ENCODE measurements at places on chromosomes 11 and 22.

GRCh38 chr11:83039566-83039965, 32.1 kb downstream of the RAB30 start:
- H3K27ac ChIP-seq = no peak overlapping the region
- H3K27me3 ChIP-seq = no peaks in the 10 kb centered on the region
- DNase-seq = no peak
- no peak overlapping the region for H3K4me3 ChIP-seq
- H3K36me3 ChIP-seq = no peaks in the 10 kb centered on the region

DNA sequence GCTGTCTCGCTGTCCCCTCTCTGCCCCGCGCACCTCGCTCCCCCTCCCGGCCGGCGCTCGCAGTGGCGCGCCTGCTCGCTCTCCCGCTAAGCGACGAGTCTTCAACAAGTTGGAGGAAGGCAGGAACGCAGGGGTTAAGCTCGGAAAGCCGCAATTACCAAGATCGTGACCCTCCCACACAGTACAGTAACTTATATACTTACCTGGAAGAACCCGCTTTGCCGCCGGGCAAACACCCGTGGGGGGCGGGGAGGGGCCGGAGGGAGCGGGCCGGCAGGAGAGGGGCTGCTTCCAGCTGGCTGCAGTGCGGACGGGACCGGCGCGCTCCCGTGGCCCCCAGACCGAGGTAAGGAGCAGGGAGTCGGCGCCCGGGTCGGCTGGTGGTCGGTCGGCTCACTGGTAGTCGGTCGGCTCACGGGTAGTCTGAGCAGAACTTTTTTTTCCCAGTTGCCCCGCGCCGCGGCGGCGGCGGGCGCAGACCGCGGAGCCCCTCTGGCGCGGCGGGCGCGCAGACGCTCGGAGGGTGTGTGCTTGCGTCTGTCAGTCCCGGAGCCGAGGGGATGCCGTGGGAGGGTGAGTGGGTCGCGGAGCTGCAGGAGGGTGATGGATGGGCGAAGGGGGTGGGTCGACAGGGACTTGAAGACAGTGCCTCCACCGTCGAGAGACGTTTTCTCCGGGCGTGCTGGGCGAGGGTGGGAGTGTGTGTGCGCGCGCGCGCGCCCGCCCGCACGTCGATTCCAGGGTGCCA, 101.2 kb upstream of the HSD17B12 start:
- no peaks in the 10 kb centered on the region for H3K4me1 ChIP-seq
- H3K36me3 ChIP-seq = no peaks in the 10 kb centered on the region
- H3K27ac ChIP-seq = no peak overlapping the region
- DNase-seq = no peak
- H3K27me3 ChIP-seq = peaks cover 3% of the 10 kb centered on the region

- no peaks in the 10 kb centered on the region for H3K27me3 ChIP-seq
- H3K27ac ChIP-seq = no peak overlapping the region
- no peaks in the 10 kb centered on the region for H3K36me3 ChIP-seq
Observed at GRCh38 chr11:134800826-134801225, 388.8 kb upstream of the B3GAT1 start.

- no peak for DNase-seq
- no peaks in the 10 kb centered on the region for H3K27me3 ChIP-seq
- H3K27ac ChIP-seq = no peak overlapping the region
- no peaks in the 10 kb centered on the region for H3K4me1 ChIP-seq
- no peaks in the 10 kb centered on the region for H3K36me3 ChIP-seq
Observed at GRCh38 chr11:68954836-68955606, 25.8 kb downstream of the MRGPRD start.

- no peak overlapping the region for H3K27ac ChIP-seq
- no peak for DNase-seq
Observed at GRCh38 chr11:13958641-13959400, 3.7 kb upstream of the SPON1 start.

DNA sequence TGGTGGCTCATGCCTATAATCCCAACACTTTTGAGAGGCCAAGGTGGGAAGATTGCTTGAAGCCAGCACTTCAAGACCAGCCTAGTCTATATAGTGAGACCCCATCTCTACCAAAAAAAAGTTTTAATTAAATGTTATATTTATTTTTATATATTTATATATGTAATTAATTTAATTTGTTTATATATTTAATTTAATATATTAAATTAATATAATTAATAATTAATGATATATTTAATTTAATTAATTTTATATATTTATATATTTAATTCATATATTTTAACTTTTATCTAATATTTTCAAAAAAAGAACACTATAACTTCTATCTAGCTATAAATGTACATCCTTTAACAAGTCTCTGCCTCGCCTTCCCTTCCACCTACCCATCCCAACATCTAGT, 104.8 kb downstream of the PAX6 start:
- no peaks in the 10 kb centered on the region for H3K36me3 ChIP-seq
- no peak overlapping the region for H3K4me3 ChIP-seq
- H3K4me1 ChIP-seq = no peaks in the 10 kb centered on the region
- no peak overlapping the region for H3K27ac ChIP-seq
- DNase-seq = no peak
